ENCODE measurements at places on chromosomes 4 and X.
A peak's percentile ranks its signal among the peaks of the same experiment; 100 is the strongest.

GRCh38 chr4:152956147-152956546, 20.0 kb downstream of the FHDC1 start:
- no peak for DNase-seq

DNA sequence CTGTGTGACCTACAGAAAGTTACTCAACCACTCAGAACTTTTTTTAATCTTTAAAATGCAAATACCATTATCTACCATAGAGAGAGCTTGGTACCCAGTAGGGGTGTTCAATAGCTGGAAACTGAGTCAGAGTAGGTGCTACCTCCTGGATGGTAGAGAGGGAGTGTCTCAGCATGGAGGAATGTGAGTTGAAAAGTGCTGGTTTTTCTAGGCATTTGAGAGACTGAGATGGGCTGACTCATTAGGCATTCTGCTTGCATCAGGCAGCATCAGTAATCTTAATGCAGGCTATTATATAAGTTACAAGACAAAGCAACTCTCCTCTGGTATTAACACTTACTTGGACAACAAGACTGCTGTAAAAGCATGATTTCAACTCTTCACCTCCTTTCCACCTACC, 70.9 kb upstream of the ARHGEF9 start:
- DNase-seq = peak; percentile 32

GRCh38 chr4:10982305-10982704, 297.7 kb upstream of the CLNK start:
- no peak for DNase-seq

DNA sequence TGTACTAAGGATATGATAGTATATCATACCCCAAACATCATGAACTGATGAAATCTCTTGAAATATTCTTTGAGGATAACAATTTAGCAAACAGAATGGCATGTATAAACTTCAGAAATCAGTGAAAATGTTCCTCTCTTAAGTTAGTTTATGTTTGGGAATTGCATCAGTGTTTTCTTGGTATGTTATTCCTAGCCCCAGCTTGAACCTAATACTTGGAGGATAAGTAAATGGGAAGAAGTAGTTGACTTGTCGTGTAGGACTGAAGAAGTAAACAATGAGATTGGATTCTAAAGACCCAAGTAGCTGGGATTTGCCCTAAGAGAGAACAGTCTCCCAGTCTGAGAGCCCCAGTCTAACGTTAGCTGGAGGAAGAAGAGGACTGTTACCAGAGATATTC, 355.7 kb downstream of the GALNTL6 start:
- peak; percentile 26 for DNase-seq

- peak; percentile 59 for DNase-seq
Observed at GRCh38 chr4:118904935-118905334, 16.3 kb downstream of the SYNPO2 start.

DNA sequence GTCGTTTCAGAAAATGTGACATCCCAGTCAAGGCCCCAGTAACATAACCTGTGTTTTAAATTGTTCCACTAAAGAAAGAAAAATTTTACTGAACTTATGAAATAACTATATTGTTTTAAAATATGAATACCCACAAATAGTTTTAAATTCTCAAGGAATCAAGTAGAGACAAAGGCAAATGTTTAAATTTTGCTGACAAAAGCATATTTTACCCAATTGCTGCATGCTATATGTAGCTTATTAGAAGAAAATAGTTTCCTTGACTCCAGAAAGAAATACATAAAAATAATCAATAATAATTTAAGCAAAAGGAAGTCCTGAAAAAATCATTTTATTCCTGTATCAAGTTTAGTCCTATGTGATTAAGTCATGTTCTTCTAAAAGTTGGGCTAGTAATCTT, 481.3 kb upstream of the ADGRL3 start:
- DNase-seq = no peak

DNA sequence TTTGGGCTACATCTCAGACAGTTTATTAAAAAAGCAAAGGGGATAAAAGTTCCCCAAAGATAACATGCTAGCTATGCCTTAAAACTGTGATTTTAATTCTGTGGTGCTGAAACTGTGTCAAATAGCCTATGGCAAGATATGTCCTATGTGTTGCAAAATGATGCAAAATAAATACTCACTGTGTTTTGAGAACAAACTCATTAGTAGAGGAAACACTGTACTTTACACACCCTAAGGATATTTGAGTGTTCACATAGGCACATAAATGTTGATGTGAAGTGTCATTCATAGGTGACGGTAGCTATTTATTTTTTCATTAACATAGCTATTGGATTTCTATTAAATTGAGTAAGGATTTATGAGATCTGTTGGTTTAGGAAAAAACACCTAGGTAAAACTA, 351.9 kb downstream of the FAT4 start:
- DNase-seq = no peak

DNA sequence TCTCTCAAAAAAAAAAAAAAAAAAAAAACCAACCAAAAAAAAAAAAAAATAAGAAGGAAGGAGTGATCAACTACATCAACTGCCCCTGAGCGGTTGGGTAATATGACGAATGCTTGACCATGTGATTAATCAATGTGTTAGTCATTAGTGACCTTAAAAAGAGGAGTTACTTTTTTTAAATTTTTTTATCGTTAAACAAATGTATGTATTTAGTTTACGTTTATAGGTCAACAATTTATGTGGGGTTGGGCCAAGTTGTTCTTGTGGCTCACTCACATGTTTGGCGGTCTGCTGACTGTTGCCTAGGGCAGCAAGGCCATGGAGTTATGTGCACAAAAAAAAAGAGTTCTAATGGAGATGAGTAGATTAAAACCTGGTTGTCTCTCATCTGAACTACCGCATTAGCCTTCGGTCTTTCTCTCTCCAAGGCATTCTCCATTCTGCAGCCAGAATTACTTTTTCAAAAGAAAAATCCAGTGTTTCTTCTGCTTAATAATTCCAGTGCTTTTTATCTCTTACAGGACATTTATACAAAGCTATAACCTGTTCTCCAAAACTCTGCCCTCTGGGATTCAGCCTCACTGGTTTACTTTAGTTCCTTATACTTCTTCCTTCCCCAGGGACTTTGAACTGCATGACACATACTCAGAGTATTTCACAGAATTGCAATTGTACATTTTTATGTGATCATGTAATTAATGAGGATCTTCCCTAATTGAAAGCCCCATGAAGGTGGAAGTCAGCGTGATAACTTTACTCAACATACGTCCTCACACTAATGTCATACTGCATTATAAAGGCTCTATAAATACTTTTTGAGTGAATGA, 505.5 kb downstream of the ANKRD50 start:
- DNase-seq = peak; percentile 83

GRCh38 chr4:105329081-105329480, 144.8 kb downstream of the PPA2 start:
- no peak for DNase-seq

DNA sequence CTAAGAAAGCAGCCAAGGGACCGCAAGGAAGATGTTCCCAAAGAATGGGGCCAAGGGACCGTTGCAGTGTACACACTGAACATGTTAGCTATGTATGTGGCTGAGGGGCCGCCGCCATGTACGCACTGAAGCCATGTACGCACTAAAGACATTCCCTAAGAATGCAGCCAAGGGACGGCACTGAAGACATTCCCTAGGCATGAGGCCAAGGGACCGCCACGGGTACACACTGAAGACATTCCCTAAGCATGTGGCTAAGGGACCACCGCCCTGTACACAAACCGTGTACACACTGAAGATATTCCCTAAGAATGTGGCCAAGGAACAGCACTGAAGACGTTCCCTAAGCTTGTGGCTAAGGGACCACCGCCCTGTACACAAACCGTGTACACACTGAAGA, 54.0 kb downstream of the DHRSX start:
- no peak for DNase-seq

DNA sequence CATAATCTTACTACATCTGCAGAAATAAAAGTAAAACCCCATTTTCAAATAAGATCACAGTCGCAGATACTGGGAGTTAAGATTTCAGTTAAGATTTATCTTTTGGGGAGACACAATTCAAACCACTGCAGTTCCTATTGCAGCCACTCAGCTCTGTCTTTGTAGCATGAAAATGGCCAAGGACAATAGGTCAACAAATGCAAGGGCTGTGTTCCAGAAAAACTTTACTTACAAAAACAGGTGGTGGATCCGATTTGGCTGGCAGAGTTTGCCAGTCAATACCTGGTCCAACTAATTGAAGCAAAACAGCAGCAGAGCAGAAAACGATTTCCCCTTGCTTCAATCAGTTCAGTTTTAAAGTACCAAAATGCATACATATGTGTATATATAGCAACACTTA, 77.4 kb downstream of the TENM3 start:
- no peak for DNase-seq

DNA sequence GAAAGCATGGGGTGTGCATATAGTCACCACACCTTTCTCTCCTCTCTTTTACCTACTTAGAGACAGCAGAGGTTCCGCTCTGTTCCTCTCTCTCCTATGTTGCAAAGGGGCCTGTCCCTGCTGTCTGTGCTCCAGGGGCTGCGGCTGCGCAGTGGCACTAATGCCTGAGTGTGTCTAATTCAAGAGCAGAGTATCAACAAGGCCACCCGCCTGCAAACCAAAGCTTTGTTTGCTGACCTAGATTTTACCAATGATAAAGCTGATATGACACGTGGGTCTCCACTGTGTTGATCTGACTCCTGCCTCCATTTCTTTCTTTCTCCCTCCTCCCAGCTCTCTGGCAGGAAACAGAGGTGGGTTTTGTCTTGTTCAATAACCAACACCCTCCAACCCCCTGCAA, 74.9 kb downstream of the NSG1 start:
- no peak for DNase-seq

- DNase-seq = peak; percentile 73
Observed at GRCh38 chr4:41177016-41177415, 37.3 kb downstream of the APBB2 start.

DNA sequence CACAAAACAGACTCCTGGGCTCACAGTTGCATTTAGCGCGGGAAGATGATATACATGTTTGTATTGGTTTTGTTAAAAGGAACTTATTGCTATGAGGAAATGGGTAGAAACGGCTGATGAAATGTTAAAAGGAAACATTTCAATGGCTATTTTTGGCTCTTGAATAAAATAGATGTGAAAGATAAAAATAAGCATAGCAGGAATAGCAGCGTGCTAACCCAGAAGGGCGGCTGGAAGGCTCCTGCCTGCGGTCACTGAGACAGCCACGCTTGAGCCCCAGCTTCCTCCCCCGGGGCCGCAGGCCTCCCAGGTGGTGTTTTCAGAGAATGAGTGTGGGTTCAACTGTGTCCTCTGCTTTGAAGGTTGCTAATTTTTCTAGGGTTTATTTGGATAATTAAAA, 35.0 kb upstream of the CLCN4 start:
- no peak for DNase-seq

DNA sequence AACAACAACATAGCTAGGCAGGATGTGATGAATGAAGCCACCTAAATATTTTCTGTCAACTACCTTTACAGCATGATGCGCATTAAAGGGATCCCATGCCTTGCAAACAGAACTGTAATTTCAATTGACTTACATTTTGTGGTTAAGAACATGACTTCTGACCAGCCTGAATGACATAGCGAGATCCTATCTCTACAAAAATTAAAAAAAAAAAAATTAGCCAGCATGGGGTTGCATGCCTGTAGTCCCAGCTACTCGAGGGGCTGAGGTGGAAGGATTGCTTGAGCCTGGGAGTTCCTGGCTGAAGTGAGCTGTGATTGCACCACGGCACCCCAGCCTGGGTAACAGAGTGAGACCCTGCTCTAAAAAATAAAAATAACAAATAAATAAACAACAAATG, 680.6 kb downstream of the IQCM start:
- no peak for DNase-seq

DNA sequence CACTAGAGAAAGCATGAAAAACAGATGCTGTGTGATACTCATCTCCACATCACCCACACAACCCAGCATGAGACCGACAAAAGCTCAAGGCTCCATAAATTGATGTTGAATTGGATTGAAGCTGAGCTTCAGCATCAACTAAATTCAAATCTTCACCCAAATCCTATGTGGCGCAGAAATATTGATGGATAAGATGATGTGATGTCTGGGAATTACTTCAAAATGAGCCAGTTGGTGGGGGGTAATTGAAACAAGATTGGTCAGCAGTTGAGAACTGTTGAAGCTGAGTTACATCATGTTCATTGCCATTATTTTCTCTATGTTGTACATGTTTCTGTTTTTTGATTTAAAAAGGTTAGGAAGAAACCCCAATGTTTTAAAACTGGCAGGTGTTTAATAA, 166.5 kb upstream of the STS start:
- DNase-seq = no peak

DNA sequence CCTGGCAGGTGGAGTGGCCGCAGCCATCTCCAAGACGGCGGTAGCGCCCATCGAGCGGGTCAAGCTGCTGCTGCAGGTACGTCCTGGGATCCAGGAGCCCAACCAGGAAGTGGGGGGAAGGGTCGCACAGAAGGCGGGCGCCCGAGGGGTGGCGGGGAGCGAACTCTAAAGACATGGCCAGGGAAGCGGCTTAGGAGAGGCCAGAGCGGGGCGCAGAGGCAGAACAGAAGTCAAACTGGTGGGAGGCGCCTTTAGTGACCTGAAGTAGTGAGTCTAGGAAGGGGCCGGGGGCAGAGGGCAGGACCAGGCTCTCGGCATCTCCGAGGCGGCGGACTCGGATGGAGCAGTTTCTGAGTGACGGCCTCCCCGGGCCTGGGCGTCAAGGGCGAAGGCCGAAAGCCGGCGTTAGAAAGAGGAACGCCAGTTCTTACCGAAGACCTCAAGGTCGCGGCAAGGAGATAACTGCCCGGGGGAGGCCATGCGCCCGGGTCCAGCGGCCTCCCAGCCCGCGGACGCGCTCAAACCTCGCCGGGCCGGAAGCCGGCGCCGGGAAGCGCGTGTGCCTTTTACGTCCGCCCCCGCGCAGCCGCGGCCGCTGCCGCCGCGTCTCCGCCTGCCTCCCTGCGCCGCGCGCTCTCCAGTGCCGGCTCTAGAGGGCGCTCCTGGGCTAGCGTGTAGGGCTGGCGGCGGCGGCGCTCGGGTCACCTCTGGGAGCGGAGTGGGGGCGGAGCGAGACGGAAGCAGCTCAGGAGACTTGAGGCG, 488 bp downstream of the SLC25A5 start:
- peak; percentile 69 for DNase-seq

GRCh38 chr4:109231331-109231730, 71.1 kb downstream of the COL25A1 start:
- DNase-seq = no peak

GRCh38 chr4:47553329-47554125, 68.5 kb downstream of the ATP10D start:
- DNase-seq = no peak

DNA sequence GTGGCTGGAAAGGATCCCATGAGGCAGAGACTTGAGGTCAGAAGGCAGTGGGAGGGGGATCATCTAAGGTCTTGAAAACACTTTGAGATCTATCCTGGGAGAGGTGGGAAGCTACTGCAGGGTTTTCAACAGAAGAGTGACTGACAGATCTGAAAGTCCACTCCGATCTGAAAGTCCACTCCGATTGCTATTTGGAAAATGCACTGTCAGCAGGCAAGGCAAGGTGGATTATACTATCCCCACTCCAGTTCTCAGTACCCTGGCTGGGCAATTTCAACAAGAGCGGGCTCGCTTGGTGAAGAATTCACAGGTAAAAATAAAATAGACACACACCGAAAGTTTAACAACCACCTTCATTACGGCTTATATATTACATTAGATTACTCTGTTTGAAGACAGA, 42.3 kb upstream of the C1QTNF7 start:
- no peak for DNase-seq
